ENCODE measurements at places on chromosomes 1 and 21.

DNA sequence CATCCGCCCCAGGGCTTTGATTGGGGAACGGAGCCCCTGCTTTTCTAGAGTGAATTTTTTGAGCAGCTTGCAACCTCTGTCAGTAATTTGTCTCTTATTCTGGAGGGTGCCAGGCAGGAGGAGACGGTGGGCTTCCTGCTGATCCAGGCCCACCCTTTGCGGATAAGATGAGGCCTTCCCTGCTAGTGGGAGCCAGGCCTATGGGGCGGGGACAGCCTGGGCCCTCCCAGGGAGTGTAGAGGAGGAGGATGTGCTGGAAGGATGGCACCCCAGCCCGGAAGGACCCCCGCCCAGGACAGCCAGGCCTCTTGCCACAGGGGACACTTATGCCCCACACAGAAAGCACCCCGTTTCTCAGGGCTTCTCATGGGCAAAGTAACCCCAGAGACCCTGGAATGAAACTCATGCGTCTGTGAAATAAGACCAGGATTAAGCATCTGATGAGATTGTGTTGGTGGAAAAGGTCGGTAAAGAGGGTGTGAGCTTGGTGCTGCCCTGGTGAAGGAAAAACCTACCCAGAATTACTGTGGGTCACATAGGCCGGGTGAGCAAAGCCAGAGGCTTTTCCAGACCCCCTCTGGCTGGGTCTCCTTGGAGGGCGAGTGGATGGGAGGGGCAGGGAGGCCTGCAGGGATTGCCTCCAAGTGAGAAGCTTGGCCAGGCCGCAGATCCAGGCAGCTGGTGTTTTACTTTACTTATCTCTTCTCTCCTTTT, 118.7 kb downstream of the SIK1 start:
- DNase-seq = no peak

- DNase-seq = peak; percentile 68
These were observed 1.5 kb upstream of the COX20 start for GRCh38 chr1:244833734-244834542.

GRCh38 chr1:8423692-8424538, 106.0 kb downstream of the SLC45A1 start:
- DNase-seq = no peak

- no peak for DNase-seq
These were observed 3.2 kb downstream of the SLC25A33 start for GRCh38 chr1:9542430-9542829.

- DNase-seq = peak; percentile 48
These were observed 1.9 kb downstream of the EFNA3 start for GRCh38 chr1:155080312-155081228.

DNA sequence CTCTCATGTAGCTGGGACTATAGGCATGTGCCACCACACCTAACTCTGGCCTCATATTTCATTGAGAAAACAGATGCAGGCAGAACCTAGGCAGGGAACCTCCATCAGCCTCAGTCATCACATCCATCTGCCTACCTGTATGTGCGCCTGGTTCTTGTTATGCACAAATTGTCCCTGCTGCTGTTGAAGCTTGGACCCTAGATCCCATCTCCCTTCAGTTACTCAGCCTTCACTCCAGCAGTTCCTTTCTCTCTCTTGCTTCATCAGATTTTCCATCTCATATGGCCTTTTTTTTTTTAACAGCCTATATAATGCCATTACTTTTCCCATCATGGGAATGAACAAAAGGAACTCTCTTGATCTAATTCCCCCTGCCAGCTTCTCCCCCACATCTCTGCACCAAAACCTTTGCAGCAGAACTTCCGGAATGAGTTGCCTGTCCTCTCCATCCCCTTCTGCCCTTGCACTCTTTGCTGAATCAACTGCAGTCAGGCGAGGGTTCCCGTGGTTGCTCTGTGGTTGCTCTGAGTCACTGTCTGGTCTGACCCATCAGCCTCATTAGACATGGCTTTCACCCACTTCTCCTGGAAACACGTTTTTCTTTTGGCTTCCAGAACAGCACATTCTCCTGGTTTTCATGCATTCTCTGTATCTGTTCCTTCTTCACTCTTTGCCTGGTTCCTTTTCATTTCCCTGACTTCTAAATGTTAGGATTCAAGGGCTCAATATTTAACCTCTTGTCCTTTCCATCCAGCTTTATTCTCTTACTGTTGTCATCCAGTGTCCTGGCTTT, 41.5 kb downstream of the UBE4B start:
- peak; percentile 38 for DNase-seq

- DNase-seq = no peak
These were observed 62.2 kb downstream of the ELK4 start for GRCh38 chr1:205569411-205570172.

GRCh38 chr1:203491664-203492063, 2.3 kb upstream of the OPTC start:
- DNase-seq = no peak

DNA sequence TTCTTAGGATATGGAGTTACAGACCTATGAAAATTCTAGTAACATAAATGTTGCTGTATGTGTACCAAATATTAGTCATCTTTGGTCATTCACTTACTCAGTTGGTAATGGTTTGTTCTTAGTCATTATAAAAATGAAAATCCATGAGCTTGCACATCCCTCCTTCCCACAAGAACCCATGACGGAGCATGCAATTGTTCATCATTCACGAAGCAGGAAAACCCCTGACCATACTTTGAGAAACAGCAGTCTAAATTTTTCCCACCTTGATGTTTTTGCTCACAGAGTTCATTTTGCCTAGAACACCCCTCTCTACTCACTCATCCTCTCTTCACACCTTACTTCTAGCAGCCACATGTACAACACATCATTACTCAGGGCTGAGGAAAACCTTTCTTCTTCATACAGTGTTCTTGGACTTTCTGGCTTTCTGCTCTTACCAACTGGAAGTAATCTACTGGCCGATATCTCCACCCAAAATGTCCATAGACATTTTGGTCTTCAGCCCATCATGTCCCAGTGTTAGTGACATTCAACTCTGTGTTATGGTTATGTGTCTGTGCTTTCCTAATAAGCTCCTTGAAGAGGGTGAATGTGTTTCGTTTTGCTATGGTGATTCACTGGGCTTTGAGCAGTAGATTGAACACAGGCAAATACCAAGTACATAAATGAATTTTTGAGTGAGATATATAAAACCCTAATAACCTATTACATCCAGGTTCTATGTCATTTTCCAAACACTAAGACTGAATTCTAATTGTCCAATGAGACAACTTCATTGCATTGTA, 189.9 kb downstream of the ZC3H11B start:
- DNase-seq = no peak

DNA sequence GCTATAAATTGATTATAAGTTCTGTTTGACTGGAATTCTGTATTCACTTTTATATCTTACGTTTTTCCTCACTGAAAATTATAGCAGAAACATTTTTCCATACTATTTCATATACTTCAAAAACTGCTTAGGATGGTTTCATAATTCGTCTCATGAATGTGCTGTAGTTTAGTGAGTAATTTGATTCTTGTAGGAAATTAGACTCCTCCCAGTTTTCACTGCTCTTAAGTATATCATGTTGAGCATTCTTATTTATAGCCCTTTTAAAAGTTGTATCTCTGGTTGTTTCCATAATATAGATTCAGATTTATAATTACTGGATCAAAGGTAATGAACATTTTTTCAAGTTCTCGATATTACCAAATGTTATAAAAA, 250.6 kb downstream of the FMN2 start:
- no peak for DNase-seq

All from anterior cingulate cortex (tissue), 58 donors.